ENCODE measurements at places on chromosomes 16 and 17. TPM values are rescaled to one million over a fixed set of nuclear protein-coding genes. Genes with fewer than 3 reads are reported as not detected.
A peak's percentile ranks its signal among the peaks of the same experiment; 100 is the strongest.

- DNase-seq = no peak
These were observed 156.4 kb downstream of the KATNIP start for GRCh38 chr16:27706156-27706865.

- DNase-seq = no peak
These were observed 6.4 kb upstream of the CRISPLD2 start for GRCh38 chr16:84813141-84813934.

DNA sequence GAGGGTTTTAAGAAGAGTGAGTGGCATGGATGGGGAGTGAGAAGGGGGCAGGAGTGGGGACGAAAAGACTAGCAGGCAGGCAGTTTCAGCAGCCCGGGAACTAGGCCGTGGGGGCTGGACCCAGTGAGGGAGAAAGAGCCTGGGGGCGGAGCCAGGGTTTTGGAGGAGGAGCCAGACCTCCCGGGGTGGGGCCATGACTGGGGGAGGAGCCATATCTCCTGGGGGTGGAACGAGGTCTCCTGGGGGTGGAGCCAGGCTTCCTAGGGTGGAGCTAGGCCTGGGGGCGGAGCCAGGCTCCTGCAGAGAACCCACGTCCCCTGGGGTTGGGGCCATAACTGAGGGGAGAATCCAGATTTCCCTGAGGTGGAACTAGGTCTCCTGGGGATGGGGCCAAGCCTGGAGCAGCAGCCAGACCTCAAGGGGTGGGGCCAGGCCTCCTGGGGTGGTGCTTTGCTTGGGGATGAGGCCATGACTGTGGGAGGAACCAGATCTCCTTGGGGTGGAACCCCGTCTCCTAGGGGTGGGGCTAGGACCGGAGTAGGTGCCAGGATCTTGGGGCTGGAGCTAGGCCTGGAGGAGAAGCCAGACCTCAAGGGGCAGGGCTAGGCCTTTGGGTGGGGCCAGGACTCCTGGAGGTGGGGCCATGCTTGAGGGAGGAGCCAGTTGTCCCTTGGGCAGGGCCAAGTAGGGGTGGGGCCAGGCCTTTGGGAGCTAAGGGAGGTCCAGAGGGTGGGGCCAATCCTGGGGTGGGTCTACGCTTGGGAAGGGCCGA is 41.7 kb upstream of the JPH3 start:
- DNase-seq = no peak

DNA sequence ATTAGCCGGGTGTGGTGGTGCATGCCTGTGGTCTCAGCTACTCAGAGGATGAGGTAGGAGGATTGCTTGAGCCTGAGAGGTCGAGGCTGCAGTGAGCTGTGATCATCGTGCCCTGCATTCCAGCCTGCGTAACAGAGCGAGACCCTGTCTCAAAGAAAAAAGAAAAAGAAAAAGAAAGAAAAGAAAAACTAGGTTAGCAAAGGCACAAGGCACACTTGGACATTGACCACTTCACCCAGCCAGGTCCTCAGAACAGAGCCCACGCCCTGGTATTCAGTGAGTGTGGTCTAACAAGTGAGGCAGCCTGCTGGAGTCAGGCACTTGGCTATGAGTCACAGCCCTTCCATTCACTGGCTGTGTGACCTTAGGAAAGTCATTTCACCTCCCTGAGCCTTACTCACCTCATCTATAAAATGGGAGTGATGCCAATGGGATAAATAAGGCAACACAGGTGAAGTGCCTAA is 10.4 kb downstream of the MILR1 start:
- DNase-seq = no peak

Gene KRT12
- not detected for total RNA-seq

DNA sequence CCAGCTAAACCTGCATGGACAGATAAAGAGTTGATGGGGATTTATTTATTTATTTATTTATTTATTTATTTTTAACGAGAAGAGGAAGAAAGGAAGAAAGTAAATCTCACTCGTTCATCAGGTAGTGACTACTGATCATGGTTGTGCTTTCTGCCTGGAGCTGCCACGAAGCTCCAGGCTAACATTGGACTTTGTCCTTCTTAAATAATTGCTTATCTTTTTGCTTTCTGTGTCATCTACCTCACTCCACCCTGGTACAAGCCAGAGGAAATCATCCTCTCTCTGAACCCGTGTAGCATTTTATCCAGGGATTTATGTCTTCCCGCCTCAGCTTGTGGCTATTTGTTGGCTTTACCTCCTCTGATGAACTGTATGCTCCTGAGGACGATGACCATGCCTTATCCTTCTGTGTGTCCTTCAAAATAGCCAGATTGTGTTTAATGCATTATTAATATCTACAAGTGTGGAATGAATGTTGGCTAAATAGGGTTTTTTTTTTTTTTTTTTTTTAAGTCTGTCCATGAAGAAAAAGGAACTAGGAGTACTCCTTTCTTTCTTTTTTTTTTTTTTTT is 8.0 kb upstream of the SLC12A3 start:
- DNase-seq = no peak

Gene NSMCE1
- total RNA-seq = 50.4 TPM

Gene HSPB9
- total RNA-seq = 0.10 TPM

Gene CASKIN1
- 29.4 TPM for total RNA-seq

Gene CX3CL1
- 15.5 TPM for total RNA-seq

Gene CCT6B
- 5.3 TPM for total RNA-seq

GRCh38 chr16:61332461-61332860 is 703.8 kb downstream of the CDH8 start:
- no peak for DNase-seq

Gene GFAP
- 3,271 TPM for total RNA-seq

- DNase-seq = no peak
These were observed 8.4 kb upstream of the CRYBA1 start for GRCh38 chr17:29238133-29238850.

- no peak for DNase-seq
These were observed 337.7 kb downstream of the TOX3 start for GRCh38 chr16:52209227-52209626.

GRCh38 chr17:75047398-75048098 is 523 bp downstream of the KCTD2 start:
- no peak for DNase-seq

Gene OR2C1
- 1.3 TPM for total RNA-seq

GRCh38 chr16:10828851-10829366 is 10.3 kb upstream of the TVP23A start:
- DNase-seq = peak; percentile 97

- no peak for DNase-seq
These were observed 76.8 kb downstream of the CCDC182 start for GRCh38 chr17:57668332-57668731.

Gene VPS25
- total RNA-seq = 39.6 TPM

Gene CHAD
- total RNA-seq = 0.89 TPM

GRCh38 chr17:65009848-65010247 is 46.7 kb downstream of the GNA13 start:
- DNase-seq = no peak

- no peak for DNase-seq
These were observed 104.0 kb upstream of the CDH5 start for GRCh38 chr16:66262253-66263167.

DNA sequence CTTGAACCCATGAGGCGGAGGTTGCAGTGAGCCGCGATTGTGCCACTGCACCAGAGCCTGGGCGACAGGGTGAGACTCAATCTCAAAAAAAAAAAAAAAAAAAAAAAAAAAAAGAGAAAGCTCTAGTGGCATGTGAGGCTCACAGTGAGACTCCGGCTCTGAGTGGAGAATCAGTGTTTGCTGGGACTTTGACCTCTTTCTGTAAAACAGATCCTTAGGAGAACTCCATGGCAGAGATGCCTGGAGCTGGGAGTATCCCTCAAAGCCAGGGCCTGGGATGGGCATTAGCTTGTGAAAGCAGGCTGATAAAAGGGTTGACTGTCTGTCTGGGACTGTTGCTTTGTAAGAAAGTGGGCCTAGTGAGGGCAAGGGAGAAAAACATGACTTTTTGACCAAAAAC is 46.4 kb downstream of the ZNF207 start:
- DNase-seq = no peak

Gene SCGB1C2
- total RNA-seq = not detected

Gene BAIAP3
- 48.1 TPM for total RNA-seq

- DNase-seq = peak; percentile 95
These were observed 1.9 kb upstream of the PER1 start for GRCh38 chr17:8153957-8154607.

DNA sequence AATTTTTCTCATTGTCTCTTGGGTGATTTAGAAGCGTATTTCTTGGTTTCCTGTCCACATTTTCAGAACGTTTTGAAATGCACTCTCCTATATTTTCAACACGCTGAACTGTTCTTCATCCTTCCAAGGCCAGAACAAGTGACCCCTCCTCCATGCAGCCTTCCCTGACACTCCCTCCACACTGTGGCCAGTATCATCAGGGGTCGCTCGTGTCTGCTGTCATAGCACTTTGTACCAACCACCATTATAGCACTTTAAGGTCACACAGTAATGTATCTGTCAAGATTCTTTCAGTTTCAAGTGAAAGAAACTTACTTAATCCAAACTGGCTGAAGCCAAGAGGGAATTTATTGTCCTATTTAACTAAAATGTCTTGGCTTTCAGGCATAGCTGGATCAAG is 17.5 kb upstream of the IL21R start:
- DNase-seq = no peak

DNA sequence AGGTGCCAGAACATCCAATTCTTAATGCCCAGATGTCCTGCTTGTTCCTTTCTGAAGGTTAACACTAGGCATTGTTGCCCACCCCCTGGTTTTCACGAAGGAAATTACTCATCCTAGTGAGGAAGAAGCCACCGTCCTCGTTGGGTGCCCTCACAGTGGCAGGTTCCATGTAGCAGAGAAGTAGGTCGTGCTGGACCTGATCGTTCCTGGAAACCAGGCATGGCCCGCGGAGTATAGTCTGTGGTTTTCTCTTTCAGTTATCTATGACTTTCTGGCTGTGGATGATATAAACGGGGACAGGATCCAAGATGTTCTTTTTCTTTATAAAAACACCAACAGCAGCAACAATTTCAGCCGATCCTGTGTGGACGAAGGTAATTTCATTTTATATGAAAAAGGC is 16.5 kb downstream of the RGS11 start:
- no peak for DNase-seq

GRCh38 chr17:47291242-47291873 is 32.4 kb upstream of the EFCAB13 start:
- no peak for DNase-seq

- no peak for DNase-seq
These were observed 52.2 kb downstream of the TRARG1 start for GRCh38 chr17:1331708-1332107.

DNA sequence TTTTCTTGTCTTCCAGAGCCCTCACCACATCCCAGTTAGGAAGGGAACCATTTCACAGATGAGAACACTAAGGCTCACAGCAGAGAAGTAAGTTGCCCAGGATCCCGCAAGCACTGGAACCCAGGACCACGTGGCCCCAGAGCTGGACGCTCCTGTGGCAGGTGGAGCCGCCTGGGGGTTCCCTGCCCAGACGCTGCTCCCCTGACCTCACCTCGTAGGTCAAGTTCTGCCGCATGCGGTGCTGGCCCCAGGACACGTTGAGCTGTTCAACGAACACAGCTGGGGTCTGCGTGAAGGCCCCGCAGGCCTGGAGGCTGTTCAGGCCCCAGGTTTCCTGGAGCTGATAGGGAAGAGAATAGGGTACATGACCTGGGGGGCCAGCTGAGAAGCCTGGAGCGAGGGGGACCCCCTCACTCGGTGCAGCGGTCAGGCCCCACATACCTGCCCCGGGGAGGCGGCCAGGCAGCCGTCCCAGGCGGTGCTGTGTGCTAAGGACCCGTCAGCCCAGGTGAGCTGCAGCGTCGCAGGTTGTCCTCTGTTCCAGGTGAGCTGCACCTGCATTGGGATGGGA is 54.1 kb downstream of the RMI2 start:
- DNase-seq = no peak

DNA sequence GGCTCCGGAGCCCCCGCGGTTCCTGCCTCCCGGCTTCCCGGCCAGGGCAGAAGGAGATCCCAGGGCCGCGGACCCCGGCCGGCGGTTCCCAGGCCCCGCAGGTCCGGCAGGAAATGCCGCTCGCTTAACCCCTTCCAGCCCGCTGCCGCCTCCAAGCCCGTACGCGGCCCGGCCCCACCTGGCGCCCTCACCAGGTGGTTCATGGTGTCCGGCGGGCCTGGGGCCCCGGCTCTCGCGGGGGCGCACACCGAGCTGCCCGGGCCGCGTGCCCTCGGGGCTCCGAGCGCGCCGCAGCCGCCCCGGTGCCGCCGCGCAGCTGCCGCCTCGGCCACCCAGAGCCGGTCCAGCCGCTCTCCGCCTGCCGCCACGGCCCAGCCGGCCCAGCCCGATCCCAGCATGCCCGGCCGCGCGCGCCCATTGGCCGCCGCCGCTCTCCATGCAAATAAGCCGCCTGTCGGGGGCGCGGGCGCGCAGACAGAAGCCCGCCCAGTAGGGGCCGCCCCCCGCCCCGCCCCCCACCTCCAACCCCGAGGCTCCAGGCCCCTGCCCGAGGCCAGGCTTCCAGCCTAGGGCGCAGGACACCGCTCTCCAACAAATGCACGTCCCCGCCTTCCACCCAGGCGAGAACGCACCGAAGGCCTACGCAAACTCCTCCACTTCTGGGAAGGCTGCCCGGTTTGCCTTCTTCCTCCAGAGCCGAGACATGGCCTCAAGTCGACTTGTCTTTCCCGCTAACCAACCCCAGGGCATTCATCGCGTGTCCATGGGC is at the start of gene BCAR1:
Gene BCAR1 (minus strand): TSS at position 345 of the 769 bp plus-strand sequence. CDS start 142 bp downstream, at position 203.
- DNase-seq = peak; percentile 74

GRCh38 chr17:6233856-6234255 is 163.7 kb downstream of the WSCD1 start:
- DNase-seq = no peak

Gene ACSM3
- total RNA-seq = 1.7 TPM

GRCh38 chr17:82802075-82802780 is 37.6 kb downstream of the ZNF750 start:
- DNase-seq = peak; percentile 44

- DNase-seq = no peak
These were observed 68.8 kb upstream of the ZNF750 start for GRCh38 chr17:82908543-82909160.

GRCh38 chr17:79850571-79851460 is 11.6 kb upstream of the CBX4 start:
- DNase-seq = no peak

Gene DNAAF8
- 1.2 TPM for total RNA-seq

- no peak for DNase-seq
These were observed 434.0 kb upstream of the MON1B start for GRCh38 chr16:76756951-76757350.

Gene KRTAP17-1
- total RNA-seq = not detected

GRCh38 chr16:65097296-65097695 is 24.6 kb downstream of the CDH11 start:
- no peak for DNase-seq

- DNase-seq = no peak
These were observed 16.8 kb downstream of the MARCHF10 start for GRCh38 chr17:62791235-62791734.

Gene OR4D1
- 0.20 TPM for total RNA-seq

Gene GP2
- total RNA-seq = not detected

GRCh38 chr16:1820096-1820945 is 6.3 kb downstream of the HAGH start:
- DNase-seq = no peak
